Vagina (tissue), 2 donors: ENCODE measurements at places on chromosomes 5 and 9.

DNA sequence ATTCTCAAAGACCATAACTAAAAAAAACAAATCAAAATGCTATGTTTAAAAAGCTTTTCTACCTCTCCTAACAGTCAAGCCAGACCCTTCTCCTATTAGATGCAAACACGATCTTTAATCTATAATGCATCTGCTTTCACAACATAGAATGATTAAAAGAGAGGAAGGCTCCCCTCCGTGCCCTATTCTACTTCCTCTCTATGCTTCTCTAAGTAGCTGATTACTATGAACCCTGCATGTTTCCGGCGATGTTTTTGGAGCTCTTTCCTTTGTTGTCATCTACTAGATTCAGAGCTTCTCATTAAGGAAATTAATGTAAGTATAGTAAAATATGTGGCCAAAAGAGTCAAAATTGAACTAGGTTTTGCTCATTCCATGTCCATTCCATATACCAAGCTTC lies 29.2 kb upstream of the CEP120 start:
- DNase-seq, result no peak

DNA sequence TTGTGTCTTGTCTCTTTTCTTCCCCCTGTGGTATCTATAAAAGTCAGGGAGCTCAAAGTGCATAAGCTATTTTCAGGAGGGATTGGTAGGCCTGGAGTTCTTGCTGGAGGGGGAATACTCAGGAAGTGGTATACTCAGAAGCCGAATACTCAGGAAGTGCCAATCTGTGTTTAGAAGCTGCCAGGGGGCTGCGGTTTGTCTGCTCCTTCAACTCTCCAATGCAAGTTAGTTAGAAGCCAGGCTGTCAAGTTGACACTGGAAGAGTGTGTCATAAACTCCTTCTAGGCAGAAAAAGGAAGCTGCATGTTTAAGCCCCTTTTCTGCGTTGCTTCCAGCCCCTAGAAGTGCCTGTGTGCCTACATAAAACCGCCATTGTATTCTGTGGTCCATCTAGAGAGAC lies 366.5 kb downstream of the TAF11L14 start:
- no peak for DNase-seq

GRCh38 chr9:129009584-129010141 lies 18.5 kb downstream of the SH3GLB2 start:
- DNase-seq, result no peak

- DNase-seq, result no peak
Observed at GRCh38 chr5:91374893-91375520, 8.1 kb downstream of the ARRDC3 start.

DNA sequence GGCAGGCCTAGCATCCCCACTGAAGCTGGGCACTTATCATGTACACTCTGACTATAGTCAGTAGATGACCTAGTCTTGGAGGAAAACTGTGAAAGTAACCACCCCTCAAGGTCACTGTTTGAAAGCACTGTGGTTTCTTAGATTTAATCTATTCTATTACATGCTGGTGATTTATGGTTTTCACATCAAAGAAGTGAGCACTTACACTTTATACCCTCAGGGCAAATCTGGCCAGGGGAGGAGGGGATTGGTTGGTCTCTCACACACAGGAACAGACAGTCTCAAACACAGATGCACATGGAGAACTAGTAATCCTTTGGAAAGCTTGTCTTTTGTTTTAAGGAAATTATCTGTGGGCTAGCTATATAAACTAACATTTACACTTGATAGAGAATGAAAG lies 17.9 kb upstream of the SPIN1 start:
- no peak for DNase-seq

- no peak for DNase-seq
Observed at GRCh38 chr5:93829346-93829745, 87.9 kb upstream of the POU5F2 start.

- DNase-seq, result no peak
Observed at GRCh38 chr5:160272264-160272663, 40.1 kb downstream of the CCNJL start.

- no peak for DNase-seq
Observed at GRCh38 chr5:143600396-143601075, 197.1 kb upstream of the NR3C1 start.

GRCh38 chr9:72635197-72635596 lies 113.8 kb downstream of the TMC1 start:
- no peak for DNase-seq

GRCh38 chr5:78367318-78367991 lies 7.0 kb downstream of the SCAMP1 start:
- DNase-seq, result no peak
